ENCODE measurements at places on chromosomes 6 and 20.
A peak's percentile ranks its signal among the peaks of the same experiment; 100 is the strongest.

- DNase-seq, result no peak
Observed at GRCh38 chr6:13980534-13980933, 55.8 kb downstream of the RNF182 start.

DNA sequence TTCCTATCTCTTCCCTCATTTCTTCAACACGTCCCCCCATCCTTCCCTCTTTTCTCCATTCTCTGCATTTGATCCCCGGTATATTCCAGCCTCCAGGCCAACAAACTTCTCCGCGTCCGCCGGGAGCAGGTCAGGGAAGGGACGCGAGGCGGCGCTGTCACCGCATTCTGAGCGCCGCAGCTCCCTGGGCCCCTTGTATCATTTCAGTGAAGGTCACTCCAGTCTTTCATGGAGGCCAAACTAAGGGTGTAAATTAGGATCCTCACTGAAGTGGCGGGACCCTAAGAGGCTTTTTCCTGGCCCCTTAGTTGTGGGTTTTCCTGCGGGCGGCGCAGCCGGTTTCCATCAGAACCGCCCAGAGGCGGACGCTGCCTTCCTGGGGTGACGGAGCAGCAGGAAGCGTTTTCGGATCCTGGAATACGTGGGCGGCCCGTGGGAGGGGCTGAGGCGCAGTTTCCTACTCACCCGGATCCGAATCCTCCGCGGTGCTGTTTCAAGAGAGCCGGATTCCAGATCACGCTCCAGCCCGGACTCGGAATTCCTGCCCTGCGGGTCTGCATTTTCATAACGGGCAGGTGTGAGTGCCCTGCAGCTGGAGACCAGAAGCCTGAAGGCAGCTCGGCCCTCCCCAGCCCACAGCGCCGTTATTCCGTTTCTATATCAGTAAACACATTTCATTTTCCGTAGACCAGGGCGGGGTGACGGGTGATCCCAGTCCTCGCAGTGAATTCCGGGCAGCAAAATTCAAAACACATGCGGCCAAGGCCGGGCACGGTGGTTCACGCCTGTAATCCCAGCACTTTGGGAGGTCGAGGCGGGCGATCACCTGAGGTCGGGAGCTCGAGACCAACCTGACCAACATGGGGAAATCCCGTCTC lies 3.6 kb upstream of the MICA start:
- DNase-seq, result peak; percentile 32

DNA sequence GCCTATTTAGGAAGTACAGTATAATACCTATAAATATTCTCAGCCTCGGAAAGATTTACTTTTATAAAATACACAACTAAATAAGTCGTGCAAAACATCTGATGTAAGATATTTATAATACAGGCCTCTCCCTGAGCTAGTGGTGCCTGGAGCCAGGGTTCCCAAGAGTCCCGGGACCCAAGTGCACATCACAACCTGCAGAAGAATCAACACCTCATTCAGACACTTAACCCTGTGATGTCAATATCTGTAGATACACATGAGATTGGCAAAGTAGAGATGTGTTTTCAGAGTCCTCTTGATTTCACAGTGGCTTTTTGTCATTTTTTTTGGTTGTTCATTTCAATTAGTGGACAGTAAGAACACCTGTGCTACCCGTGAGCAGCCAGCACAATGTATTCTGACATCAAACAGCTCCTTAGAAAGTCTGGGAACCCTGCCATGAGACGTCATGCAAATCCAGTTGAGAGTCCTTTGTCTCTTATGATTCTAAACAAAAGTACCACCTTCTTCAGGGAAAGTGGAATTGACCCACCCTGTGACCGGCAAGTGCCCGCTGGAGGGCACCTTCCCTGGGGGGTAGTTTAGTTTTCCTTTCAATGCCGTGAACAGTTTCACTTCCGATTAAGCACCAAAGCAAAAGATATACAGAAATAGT lies 101.6 kb downstream of the DACT2 start:
- DNase-seq, result no peak

- no peak for DNase-seq
Observed at GRCh38 chr20:40506537-40506939, 182.5 kb downstream of the MAFB start.

DNA sequence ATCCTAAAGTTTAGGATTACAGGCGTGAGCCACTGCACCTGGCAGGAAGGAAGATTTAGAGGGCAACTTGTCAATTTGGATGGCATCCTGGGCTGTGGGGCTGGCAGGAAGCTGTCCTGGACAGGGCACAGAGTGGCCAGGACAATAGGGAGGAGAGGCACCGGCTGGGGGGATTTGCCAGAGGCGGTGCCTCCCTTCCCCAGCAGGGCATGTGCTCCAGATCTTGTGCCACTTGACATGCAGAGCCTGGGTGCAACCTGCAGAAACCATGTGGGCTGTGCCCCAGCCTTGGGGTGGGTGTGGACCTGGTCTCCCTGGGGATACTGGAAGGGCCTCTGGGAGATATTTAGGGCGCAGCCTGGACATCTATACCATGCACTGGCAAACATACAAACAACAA lies 58.6 kb upstream of the EEF1A1 start:
- DNase-seq, result no peak
